ENCODE measurements at places on chromosomes 13 and 19.

DNA sequence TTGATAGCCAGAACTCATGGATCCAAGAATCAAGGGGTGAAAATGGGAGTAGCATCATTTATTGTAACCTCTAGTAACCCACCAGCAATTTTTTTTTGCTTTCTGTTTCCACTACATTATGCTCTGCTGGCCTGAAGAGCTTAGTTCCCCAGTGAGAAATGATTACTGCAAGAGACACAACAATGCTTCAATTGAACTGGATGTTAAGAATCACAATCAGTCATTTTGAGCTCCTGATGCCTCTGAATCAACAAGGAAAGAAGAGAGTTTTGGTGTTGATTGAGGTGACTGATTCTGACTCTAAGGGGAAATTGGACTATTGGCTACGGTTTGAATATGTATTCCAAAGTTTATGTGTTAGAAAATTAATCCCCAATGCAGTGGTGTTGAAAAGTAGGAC, 1084.4 kb downstream of the SLITRK1 start:
- no peak for DNase-seq

- no peak for DNase-seq
These were observed 4.7 kb upstream of the CNFN start for GRCh38 chr19:42394751-42395150.

- DNase-seq: no peak
These were observed 1422.1 kb downstream of the PCDH9 start for GRCh38 chr13:65808061-65808460.

GRCh38 chr19:49020931-49021895, 2.9 kb downstream of the CGB3 start:
- no peak for DNase-seq

Measured in GM06990 (cell line).